ENCODE measurements at places on chromosomes 3 and 15.

GRCh38 chr3:134274571-134274970, 23.9 kb upstream of the RYK start:
- no peak for DNase-seq

DNA sequence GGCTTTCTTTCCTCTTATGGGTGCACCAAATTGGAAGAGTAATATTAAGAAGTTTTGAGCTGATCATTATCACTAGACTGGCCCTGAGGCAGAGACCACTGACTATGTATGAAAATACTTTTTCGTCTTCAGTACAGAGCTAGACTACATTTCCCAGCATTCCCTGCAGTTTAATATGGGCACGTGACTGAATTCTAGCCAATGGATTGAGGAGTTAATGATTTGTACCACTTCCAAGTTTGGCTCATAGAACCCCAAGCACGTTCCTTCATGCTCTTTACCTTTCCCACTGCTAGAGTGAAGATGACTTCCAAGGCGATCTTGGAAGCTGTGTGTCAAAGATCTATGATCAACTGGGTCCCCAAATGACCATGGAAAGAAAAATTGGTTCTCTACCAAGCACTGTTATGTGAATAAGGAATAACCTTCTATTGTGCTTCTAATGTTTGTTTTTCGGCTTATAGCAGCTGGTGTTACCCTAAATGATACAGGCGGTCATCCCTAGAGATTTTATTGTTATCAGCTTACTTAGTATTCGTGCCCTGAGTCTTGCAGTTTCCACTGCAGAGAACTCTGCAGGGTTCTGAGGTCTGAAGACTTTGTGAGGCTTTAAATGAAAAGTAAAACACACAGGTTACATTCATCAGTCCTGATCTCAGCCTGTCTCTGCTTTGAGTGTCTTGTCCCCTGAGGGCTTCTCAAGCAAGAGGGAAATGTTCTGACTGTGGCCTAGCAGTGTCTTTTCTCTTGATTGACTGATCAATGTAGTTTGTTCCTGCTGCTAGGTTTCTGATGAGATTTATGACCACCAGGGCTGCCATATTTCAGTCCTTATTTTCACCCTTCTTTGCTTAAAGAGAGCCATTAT, 486.8 kb downstream of the PDCD6IP start:
- DNase-seq: no peak

- peak; percentile 49 for DNase-seq
These were observed 61.0 kb upstream of the ANKRD28 start for GRCh38 chr3:15858547-15859506.

- DNase-seq: no peak
These were observed 236.3 kb downstream of the NFKBIZ start for GRCh38 chr3:102085431-102086176.

- DNase-seq: no peak
These were observed 12.9 kb downstream of the VPS18 start for GRCh38 chr15:40906991-40907802.

DNA sequence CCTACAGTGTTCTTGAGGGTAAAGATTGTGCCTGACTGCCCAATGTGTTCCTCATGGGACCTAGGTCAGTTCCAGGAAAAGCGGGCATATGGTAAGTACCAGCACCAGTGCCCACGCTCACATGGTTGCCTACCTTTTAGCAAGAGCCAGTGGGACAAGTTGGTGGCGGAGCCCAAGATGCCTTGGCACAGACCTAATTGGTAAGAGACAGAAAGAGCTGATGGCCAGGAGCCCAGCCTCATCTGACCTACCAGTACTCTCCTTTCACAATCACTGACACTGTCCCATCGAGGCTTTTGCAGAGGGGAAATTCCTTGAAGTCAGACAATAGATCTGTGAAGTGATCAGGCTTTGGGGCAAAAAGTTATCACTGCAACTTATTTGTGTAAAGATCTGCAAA, 98.4 kb upstream of the BCL6 start:
- no peak for DNase-seq

GRCh38 chr15:77695548-77695947, 62.8 kb upstream of the LINGO1 start:
- DNase-seq: no peak

- DNase-seq: no peak
These were observed 11.6 kb upstream of the EPHB3 start for GRCh38 chr3:184549796-184550577.

DNA sequence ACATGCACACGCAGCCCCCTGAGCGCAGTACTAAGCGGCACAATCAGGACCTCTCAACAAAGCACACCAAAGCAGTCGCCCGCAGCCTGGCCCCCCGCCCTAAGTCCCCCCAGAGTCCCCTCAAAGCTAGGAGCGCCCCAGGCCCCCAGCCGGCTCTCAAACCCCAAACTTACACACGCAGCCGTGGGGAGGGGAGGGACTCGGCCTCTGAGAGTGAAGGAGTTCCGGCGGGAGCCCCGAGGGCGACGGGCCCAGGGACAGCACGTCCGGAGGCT, 5.5 kb downstream of the GATA2 start:
- no peak for DNase-seq

DNA sequence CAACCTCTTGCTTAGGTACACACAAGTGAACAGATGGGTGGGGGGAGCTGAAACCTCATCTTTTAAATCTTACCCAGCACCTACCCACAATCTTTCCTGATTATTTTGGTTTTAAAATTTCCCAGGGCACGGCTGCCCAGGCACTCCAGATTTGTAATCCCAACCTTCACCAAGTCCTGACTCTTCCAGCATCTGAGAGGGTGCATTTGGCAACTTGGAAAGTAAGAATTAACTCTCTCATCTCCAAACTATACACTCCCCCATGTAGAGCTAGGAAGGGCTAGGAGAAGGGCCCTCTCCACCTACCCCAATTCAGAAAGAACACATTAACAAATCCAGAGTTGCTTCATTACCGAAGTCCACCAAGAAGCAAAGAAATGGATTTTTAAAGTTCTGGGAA, 41.7 kb upstream of the PRICKLE2 start:
- no peak for DNase-seq

DNA sequence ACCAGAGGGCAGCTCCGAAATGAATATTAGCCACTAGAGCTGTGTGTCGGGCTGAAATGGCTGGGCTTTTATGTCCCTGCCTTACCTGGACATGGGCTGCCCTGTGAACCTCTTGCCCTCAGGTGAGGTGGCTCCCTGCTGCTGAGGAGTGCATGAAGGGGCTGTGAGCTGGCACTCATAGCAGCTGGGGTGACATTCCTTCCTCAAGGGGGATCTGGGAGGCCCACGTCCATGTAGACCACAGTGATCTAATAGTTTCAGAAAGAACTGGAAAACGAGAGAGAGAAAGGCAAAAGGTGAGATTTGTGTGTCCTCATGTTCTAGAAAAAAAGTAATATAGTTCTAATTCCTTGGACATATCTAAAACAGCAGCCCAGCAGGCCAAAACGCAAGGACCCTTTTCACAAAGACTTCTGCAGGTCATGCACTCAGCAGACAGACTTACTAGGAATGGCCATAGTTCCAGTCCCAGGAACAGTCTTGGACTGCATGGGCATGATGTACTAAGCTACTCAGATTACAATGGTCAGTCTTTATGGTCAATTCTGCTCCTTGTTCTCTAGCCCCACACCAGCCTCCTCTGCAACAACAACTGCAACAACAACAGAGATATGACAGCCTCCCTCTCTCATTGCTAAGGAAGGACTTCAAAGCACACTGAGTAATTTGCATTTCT, 10.8 kb upstream of the SLC24A5 start:
- DNase-seq: no peak

- no peak for DNase-seq
These were observed 6.0 kb downstream of the TMEM266 start for GRCh38 chr15:76065793-76066192.

DNA sequence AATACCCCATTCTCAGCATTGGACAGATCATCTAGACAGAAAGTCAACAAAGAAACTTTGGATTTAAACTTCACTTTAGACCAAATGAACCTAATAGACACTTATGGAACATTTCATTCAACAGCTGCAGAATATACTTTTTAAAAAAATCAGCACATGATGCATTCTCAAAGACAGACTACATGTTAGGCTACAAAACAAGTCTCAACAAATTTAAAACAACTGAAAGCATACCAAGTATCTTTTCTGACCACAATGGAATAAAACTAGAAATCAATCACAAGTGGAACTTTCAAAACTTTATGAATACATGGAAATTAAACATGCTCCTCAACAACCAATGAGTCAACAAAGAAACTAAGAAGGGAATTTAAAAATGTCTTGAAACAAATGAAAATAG, 37.9 kb downstream of the SERP1 start:
- no peak for DNase-seq

GRCh38 chr3:42498034-42498433, 4.4 kb upstream of the VIPR1 start:
- DNase-seq: no peak

DNA sequence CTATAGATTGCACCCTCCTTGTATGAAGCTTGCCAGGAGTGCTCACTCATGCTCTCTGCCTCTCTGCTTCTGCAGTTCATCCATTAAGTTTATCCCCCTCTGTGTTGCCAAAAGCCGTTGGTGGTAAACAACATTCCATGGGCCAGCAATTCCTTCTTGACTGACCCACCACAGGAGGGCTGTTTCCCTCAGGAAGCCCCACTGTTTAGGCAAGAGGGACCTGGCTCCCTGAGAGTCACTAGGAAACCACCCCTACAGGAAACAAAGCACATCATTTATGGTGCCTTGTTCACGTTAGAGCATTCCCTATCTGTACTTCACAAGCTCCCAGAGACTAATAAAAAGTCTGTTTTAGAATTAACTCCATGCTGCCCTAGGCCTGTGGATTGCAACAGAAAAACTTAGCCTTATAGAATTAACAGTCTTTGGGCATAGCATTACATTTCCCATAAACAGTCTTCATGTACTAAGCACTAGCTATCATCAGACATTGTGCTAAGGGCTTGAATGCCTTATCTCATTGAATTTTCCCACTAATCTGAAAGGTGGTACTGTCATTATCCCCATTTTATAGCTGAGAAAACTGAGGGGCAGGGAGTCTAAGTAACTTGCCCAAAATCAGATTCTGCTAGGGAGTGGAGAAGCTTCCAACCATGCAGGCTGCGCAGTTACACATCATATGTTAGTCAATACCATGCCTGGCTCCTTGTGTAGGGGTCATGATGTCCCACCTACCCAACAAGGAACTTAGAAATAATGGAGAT, 149.9 kb downstream of the SHQ1 start:
- DNase-seq: no peak

DNA sequence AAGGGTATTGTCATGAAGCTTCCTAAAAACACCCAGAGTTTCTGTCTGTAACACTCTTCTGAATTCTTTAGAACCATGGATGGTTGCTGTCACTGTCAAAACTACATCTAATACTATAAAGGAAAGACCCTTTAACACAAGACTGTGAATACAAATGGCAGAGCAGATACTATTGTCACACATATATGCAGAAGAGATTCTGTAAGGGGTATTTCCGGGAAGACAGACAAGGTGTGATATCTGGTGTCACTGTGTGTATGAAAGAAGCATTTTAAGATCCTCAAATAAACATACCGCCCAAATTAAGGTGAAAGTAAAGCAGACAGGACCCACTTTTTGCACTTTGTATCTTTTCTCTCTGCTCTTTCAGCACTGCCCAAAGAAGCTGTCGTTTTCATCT, 306.4 kb downstream of the RORA start:
- DNase-seq: no peak

DNA sequence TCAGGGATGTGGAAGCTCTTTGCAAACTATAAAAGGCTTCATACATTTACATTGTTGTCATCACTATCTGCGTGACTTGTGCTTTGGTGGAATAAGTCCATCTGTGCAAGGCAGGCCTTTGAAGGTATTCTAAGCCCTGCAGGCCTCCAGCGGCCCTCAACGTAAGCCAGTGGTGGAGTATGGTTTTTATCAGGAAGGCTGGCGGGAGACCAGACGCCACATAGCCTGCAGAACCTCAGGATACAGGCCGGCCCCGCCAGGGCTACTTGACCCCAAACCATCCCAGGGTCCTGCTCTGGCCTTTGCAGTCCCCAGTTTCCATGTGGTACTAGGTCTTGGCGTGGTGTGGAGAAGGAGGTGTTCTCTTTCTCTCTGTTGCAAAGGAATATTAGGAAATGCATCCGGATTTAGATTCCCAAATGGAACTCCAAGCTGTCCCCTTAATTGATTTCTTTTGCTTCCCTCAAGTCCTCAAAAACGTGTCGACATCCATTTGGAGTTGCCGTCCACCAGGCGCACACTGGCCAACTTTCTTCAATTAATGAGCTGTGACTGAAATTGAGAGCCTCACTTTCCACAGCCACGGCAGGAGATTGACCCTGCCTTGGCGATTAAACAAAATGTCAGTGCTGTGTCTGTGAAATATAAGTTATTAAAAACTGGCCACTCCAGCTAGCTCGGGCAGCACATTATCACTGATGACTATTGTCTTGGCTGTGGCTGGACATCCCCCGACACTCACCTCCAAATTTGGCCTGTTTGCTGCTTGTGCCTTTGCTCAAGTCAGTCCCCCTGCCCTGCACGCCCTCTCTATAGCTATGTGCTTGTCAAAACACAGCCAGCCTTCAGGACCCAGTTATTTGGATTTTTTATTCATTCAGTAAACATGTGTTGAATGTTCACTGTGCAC, 239.8 kb upstream of the TLE3 start:
- no peak for DNase-seq

- DNase-seq: no peak
These were observed 11.9 kb downstream of the CFAP161 start for GRCh38 chr15:81146006-81146405.

GRCh38 chr3:159380891-159381290, 579.0 kb downstream of the MFSD1 start:
- no peak for DNase-seq

DNA sequence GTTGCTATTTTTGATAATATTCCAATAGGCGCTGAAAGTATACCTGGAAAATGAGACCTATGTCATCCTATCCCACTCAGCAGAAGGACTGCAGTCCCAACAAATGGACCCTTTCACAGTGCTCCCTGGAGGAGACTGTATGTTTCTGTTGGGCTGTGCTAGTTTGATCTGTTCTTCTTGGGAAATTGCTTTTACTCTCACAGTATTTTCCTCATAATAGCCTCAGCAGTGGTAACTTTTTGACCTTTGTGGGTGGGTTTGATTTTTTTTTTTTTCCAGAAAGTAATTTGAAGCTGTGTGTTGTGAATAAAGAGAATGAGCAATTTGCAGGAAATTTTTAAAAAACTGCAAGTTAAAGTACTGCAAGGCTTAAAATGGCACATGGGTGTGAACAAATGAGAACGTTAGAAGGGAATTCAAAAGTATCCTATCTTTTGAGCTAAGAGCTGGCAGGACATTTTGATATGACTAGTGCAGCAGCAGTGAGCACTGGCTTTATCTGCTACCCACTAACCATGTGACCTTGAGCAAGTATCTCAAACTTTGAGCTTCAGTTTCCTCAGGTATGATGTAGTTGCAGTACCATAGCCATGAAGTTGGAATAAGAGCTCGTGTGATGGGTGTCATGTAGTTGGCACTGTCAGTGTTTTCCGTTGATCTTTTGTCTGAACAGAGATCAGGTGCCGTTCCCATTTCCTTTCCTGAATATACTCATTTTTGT, 118.4 kb downstream of the ATG7 start:
- DNase-seq: no peak

GRCh38 chr3:72093992-72094334, 309.0 kb upstream of the PROK2 start:
- no peak for DNase-seq

Measured in LoVo (cell line).